ENCODE measurements at places on chromosomes 2 and 18.

- DNase-seq, result no peak
Measured at GRCh38 chr2:21276163-21276562, 152.4 kb downstream of the TDRD15 start.

GRCh38 chr2:73291461-73292315 is 1.7 kb downstream of the EGR4 start:
- no peak for DNase-seq

GRCh38 chr2:9310798-9311197 is 104.2 kb downstream of the ASAP2 start:
- no peak for DNase-seq

GRCh38 chr18:48256848-48257247 is 152.3 kb downstream of the ZBTB7C start:
- no peak for DNase-seq

GRCh38 chr18:68803356-68803755 is 5.5 kb downstream of the CCDC102B start:
- DNase-seq, result peak; percentile 75

- DNase-seq, result no peak
Measured at GRCh38 chr2:197297266-197297665, 13.3 kb downstream of the ANKRD44 start.

DNA sequence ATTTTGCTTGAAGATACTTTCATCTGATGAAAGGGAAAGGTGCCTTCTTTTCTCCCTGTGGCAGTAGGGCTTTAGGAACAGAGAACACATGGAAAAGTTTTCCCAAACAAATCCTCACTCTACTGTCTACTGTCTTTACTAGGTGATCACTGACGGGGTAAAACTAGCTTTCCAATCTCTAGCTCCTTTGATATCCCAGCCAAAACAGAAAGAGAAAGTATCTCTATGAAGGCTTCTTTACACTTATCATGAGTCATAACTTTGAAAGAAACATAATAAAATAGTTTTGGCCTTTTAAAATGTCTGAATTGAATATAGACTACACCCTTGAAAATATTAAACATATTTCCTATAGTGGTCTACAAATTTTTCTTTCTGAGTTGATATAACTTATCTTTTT is 214.5 kb downstream of the DSEL start:
- DNase-seq, result no peak

DNA sequence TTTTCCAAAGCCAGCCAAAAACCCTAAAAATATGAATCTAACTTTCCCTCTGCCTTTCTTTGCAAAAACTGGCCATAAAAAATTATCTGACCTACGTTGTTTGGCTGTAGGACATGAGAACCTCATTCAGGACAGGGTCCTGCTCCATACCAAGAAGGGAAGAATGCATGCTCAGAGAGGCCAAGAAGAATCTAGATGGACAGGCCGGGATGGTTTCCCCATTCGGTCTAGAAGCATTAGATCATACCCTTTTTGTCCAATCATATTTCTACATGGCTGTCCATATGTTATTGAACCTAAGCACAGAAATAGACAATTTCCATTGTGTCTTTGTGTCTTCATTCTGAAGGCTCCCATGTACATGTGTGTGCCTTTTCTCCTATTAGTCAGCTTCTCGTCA is 2120.4 kb upstream of the PIK3C3 start:
- DNase-seq, result no peak

DNA sequence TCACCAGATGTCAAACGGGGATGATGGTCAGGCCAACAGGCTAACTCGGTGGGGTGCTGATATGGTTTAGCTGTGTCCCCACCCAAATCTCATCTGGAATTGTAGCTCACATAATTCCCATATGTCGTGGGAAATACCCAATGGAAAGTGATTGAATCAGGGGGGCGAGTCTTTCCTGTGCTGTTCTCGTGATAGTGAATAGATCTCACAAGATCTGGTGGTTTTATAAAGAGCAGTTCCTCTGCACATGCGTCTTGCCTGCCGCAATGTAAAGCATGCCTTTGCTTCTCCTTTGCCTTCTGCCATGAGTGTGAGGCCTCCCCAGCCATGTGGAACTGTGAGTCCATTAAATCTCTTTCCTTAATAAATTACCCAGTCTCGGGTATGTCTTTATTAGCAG is 74.4 kb upstream of the YWHAQ start:
- DNase-seq, result no peak

DNA sequence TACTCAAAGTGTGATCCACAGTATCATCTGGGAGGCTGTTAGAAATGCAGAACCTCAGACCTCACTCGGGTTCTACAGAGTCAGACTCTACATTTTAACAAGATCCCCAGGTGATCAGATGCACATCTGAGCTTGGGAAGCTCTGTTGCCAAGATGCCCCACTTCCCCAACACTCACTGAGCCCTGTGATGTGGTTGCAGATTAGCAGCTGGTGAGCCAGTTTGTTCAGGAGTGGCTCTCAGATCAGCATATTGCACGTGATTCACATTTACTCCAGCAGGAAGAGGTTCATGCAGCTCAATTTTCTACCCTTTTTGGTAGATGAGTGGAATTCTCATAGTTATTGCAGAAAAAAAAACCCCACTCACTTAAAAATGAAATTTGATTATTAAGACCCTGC is 96.4 kb downstream of the VIT start:
- no peak for DNase-seq

GRCh38 chr2:39437522-39438296 is 624 bp upstream of the MAP4K3 start:
- DNase-seq, result peak; percentile 49

- DNase-seq, result no peak
Measured at GRCh38 chr2:215528555-215528954, 92.7 kb upstream of the FN1 start.

DNA sequence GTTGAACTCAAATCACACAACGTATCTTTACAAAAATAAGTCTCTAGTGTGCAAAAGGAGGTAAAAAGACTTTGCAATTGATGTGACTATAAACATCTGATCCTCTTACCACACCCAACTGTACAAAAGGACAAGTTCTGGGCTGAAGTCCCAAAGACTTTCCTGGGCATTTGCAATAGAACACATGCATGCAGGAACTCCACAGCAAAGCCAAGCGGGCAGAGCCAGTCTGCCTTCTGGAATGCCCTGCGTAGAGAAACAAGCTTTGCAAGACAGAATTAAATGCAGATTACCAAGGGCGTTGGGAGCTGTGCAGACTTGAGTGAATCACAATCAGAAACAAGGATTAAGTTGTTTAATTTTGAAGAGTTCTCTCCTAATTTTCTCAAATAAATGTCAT is 208.4 kb upstream of the ZNF521 start:
- peak; percentile 48 for DNase-seq

GRCh38 chr2:111185361-111186022 is 64.8 kb downstream of the BCL2L11 start:
- no peak for DNase-seq

- no peak for DNase-seq
Measured at GRCh38 chr18:7872569-7872968, 305.5 kb downstream of the PTPRM start.

- no peak for DNase-seq
Measured at GRCh38 chr18:76972846-76973519, 150.6 kb downstream of the ZNF236 start.

GRCh38 chr2:59167514-59167913 is 926.4 kb upstream of the FANCL start:
- no peak for DNase-seq

- DNase-seq, result no peak
Measured at GRCh38 chr2:27655155-27655951, 8.1 kb downstream of the SUPT7L start.

GRCh38 chr18:50194631-50195532 is at the start of gene MYO5B:
MYO5B (minus strand) TSS chr18:50195147; CDS start chr18:50194793, 354 bp downstream.
- DNase-seq, result peak; percentile 33

GRCh38 chr18:8462651-8463185 is 146.5 kb upstream of the RAB12 start:
- no peak for DNase-seq

- no peak for DNase-seq
Measured at GRCh38 chr2:71153585-71154224, 23.3 kb downstream of the MPHOSPH10 start.

DNA sequence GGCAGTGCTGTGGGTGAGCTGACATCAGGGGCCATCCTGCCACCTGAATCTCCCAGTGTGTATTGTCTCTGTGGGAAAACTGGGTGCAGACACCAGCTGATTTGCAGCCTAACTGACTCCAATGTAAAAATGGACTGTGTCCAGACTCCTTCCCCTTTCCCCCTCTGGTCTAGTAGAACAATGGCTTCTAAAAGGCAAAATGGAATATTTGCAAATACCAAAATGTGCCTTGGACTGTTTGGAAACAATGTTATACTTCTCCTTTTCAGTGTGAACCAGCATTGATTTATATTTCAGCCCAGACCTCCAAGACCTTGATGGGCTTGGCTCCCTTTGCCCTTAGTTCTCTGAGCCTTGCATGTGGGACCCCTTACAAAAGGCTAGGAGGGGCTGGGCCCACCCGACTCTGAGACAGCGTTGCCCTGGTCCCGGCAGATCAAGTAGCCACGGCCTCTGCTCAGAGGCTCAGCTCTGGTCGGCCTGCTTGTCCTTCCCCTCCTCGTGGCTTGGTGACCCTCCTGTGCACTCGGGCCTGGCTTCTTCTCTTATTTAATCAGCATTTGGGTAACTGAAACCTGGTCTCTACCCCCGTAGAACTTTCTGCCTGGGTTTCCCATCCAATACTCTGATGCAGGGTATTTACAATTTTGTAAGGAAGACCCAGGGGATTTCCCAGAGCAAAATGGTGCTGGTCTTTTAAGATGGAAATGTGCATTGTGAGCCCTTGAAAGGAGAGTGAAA is 18.0 kb upstream of the ACKR3 start:
- DNase-seq, result no peak

- DNase-seq, result no peak
Measured at GRCh38 chr18:41604964-41605363, 350.1 kb upstream of the PIK3C3 start.

GRCh38 chr18:30545393-30545792 is 497.1 kb downstream of the DSC3 start:
- no peak for DNase-seq

DNA sequence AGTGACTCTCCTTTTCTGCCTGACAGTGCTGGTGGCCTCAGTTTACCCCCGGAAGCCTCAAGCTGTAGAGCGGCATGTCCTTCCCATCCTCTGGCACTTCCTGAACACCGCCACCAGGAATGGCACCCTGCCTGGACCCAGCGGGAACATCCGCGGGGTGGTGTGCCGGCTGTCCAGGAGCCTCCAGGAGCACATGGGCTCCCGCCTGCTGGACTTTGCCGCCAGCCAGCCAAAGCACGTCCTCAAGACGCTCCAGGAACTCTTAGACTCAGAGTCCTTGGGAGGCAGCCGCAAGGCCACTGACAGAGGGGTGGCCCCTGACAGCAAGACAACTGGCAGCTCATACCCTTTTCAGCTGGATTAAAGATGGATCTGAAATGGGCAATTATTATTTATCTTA is 22.6 kb downstream of the PCARE start:
- DNase-seq, result no peak

GRCh38 chr2:107735201-107735600 is 91.5 kb upstream of the RGPD4 start:
- no peak for DNase-seq

GRCh38 chr2:189129971-189130370 is 49.6 kb downstream of the COL5A2 start:
- no peak for DNase-seq

DNA sequence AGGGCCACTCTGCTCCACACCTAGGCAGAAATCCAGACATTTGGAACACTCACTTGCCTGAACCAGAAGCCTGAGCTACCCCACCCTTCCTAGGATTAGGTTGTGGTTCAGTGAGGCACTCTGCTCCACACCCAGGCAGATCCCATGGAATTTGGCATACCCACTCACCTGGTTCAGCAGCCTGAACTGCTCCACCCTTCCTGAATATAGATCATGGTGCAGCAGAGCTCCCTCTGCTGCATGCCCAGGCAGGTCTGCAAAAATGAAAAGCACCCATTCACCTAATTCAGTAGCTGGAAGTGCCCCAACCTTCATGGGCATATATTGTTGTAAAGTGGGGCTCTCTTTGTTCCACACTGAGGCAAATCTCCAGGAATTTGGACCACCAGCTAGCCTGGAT is 185.1 kb upstream of the CNTNAP5 start:
- no peak for DNase-seq

DNA sequence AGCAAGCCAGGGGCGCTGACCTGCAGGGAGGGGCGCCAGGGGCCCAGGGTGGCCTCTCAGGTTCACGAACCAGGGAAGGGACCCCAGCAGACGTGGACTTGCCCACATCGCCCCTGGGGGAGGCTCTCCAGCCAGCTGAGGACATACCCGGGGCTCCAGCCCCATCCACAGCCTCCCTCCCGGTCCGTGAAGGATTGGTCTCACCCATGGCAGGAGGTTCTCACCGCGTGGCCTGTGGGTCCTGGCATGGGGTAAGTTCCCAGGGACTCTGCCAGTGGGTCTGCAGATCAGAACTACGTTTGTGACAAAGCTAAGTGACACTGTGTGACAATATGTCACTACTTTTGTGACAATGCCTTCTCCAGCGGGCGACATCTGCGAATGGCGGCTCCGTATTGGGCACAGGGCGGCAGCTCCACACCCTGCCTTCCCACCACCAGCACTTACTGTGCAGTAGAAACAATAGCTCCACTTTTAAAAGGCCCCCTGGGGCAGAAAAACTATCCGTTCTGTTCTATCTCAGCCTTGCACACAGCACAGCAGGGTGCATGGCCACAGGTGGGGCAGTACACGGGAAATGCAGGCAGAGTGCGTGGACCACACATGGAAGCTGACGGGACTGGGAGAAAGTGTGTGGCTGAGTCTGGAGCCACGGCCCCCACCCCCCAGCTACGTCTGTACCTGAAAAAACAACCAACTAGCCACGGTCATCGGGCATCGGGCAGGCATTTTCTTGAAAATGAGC is 65.2 kb upstream of the CTDP1 start:
- peak; percentile 13 for DNase-seq

DNA sequence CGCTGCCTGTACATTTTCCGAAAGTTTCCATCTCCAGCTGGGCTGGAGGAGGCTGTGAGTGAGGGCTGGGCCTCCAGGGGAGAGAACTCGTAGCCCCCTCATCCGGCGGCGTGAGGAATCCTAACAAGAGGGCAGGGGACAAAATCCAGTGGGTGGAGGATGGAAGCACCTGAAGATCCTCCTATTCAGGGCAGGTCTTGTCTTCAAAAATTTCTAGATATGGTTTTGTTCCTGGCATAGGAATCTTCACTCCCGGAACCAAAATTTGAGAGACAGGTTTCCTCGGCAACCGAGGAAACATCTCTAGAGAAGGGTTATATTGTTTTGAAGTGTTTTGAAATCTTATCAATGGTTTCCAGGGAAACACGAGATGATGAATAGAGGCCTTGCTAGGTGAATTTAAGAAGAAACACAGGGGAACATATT is 136.7 kb downstream of the SH3BP4 start:
- peak; percentile 54 for DNase-seq

DNA sequence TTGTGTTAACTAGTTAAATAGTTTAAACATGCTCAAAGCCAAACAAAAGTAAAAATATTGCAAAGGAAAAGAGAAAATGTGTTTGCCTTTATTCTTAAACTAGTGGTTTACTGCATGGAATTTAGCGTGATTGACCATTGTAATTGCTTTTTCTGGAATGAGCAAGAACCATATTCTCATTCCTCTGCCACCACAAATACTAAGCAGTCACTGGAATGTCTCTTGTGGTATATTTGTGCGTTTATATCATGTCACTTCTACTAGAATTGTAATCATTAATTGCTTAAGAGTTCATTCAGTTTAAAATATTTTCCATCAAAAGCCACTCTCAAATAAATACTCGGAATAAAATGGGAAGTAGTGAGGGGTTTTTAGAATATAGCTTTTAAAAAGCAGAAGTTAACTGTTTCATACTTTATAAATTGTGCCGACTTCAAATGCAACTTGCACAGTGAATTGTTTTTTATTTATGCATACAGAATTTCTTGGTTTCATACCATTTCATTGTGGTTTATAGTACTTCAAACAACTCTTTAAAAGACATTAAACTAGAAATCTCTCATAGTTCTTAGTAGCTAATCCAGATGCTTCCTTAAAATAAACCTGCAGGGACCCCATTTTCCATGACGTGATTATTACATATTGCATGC is 288.1 kb downstream of the EPHA4 start:
- DNase-seq, result no peak

All from right hindlimb (tissue), 1 donor.